ENCODE measurements at places on chromosomes 5 and 9. TPM values are rescaled to one million over a fixed set of nuclear protein-coding genes. Genes with fewer than 3 reads are reported as not detected.

TNFSF8 gene
- 5.3 TPM for total RNA-seq

DNA sequence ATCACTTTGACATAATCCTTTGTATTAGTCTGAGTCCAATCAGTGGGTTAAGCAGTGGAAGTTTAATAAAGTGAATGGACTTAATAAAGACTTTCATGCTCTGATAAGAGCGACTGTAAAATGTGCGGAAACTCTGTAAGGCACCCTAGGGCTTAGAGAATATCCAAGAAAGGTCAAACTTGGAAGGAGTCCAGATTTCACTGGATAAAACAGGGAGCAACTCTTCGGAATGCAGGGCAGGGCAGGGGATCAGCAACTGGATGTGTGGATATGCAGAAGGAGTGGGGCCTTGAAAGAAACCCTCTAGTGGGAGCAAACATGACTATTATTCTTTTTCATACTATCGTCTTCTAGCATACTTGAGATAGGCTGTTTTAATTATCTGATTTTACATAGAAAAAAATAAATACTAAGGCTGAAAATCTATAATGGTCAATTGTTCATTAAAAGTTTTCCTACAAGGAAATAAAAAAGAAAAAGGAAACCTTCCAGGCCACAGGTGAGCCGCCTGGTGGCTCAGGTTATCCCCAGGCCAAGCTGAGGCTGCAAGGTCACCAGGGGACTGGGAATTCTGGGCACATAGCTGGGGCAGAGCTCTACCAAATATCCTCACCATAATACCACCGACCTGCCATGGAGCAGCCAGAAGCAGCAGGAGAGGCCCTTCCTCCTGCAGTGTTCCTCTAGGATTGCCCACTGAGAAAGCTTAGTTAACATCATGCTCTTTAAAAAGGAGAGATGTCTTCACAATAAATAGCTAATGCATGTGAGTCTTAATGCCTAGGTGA is 46.3 kb upstream of the CCDC112 start:
- DNase-seq, result no peak

- DNase-seq, result no peak
Measured at GRCh38 chr9:111807197-111807596, 12.5 kb upstream of the SHOC1 start.

DNA sequence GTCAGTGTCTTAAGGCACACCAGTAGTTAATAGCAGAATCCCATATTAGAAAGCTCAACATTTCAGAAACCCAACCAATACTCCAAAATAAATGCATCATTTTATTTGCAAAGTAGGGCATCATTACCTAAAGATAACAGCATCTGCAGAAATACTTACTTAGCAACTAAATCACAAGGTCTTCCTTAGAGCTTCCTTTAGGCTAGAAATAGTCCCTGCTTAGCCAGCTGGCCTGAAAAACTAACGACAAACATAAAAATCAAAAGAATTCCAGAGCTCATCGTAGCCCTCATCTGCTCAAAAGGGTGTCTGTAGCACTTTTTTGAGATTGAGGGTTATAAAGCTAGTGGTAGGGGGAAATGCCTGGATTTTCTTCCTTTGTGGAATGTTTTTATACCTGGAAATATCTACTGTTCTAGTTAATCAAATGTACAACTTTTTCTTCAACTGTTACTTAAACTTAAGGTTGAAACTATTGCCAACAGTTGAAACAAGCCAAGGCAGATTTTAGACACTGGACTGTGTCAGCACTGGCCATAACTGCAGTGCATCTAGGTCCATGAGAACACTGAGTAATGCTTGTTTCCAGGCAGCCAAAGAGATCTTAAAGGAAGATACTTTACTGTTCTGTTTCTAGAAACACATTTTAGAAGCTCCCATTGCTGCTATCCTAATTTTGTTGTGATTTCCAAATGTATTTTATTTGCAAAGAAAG is 129.4 kb upstream of the RASA1 start:
- no peak for DNase-seq
